Activated T-cell treated with anti-CD3 and anti-CD28 coated beads, Interleukin-2, amount 50 U/mL, for 24 hours (primary cell): ENCODE measurements at places on chromosomes 6 and 20.

GRCh38 chr20:63215101-63216040 lies 560 bp downstream of the YTHDF1 start:
- peak; percentile 38 for DNase-seq

DNA sequence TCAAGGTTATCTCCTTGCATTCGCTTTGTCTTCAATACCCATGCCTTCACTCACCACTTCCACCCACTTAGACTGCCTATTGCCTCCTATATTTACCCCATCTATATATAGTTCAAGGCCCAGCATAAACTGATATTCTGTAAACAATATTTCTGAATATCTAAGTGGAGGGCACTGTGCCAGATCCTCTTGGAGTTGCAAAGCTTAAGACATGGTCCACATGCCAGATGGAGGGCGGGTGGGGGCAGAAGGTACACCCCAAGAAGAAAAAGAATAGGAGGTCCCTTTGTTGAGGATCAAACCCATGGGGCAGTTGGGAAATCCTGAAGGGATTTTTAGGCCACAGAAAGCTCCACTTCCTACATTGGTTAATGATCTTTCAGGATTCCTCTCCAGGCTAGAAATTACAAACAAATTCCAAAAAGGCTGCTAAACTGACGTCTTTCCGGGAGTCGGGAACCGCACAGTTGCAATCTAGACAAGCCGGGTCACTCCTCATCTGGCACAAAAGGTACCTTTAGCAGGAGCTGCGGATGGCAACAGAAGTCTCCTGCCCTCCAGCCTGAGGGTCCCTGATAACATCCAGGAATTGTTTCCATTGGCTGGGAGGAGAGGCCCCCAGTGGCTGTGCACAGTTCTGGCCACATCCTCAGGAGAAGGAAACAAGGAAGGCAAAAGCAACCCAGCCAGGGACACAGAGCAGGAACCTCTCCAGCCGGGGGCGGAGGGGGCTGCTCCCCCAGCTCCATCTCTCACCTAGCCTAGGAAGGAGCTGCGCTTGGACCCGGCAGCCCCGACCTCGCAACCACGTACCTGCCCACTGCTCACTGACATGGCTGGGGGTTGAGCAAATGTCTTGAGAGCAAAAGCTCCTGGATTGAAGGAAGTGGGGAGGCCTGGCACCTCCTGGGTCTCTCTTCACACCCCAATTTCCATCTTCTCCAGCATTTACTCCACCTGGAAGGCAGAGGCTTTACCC lies 5.9 kb upstream of the LPIN3 start:
- DNase-seq: no peak

DNA sequence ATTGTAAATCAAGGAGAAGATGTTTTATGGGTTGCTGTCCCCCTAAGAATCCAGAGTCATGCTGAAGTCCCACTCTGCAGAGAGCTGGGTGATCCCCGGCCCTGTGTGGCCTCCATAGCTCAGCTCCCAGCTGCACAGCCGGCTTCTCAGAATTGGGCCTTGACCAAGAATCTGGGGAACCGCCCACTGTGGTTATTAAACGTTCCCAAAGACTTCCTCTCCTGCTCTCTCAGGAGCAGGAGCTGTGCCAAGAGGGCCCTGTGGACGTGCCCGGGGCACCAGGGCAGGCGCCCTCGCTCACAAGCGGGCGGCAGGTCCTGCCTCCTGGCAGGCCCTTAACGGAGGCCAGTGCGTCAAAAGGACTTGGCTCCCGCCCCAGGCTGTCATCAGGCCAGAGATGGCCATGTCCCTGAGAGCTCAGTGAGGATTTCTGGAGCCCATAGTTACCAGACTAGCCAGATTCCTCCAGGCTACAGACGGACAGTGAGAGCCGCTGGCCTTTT lies 30.4 kb downstream of the ZC3H12D start:
- no peak for DNase-seq

- DNase-seq: no peak
Measured at GRCh38 chr6:2806644-2807043, 35.0 kb downstream of the SERPINB1 start.

DNA sequence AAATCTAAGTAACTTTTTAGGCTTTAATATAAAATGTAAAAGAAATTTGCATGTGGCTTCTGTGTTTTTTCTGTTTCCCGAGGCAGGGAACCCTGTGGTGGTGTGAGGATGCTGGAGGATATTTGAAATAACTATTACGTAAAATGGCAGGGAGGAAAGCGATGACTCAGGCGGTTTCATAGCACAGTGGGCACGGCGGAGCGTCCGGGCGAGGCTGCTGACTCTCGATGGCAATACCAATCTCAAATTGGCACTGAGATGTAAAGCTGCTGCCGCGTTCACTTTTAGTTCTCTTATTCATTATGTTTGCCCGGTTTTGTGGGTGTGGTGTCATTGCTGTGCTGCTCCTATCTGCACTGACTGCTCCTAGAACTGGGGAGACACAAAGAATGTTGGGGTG lies 254.3 kb downstream of the THBS2 start:
- no peak for DNase-seq

DNA sequence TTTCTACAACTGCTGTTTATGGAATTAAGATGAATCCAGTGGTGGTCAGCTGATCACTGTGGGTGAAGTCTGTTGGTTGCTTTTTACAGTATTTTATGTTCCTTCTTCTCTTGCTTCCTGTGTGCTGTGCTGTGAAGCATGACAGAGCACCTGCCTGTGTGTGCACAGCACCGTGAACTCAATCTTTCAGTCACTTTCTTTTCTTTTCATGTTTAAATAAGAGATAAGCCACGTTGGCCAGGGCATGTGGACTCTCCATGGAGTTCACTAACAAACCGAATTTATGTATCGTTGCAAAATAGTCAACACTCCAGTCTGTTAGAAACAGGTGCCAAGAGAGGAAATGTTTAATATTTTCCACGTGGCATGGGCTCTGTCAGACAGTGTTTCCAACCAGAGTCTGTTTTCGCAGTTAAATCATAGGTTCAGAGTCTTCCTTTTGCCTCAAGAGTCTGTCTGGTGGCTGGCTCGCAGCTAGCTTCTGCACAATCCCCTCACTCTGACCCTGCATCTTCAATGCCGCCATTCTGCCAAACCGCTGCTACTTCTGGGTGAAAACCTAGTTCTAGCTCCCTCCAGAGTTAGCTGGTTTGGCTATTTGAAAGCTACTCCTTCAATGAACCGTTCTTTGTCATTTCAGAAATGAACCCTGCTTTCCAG lies 73.2 kb downstream of the QRSL1 start:
- DNase-seq: no peak

GRCh38 chr20:4666001-4666479 lies 55.7 kb upstream of the PRND start:
- peak; percentile 49 for DNase-seq

GRCh38 chr6:73177221-73177944 lies 47.9 kb downstream of the KHDC1L start:
- no peak for DNase-seq

DNA sequence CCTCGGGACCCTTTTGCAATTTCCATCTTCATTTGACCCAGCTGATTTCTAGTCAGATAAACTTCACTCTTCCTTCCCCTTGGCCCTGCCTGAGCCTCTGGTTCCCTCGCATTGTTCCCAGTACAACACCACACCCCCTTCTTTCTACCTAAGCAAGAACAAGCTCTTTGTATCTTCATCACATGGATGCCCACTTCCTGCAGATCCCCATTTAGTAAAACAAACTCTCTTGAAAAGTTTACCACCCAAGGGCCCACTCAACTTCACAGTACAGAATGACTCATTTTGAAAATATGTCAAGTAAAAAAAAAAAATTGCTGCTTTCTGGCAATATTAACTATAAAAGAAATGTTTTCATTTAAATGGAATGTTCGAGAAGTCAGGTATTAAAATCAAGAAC lies 5.2 kb downstream of the FAXC start:
- no peak for DNase-seq

- no peak for DNase-seq
Measured at GRCh38 chr6:2026133-2026532, 219.3 kb downstream of the GMDS start.

GRCh38 chr6:134345789-134346188 lies 27.9 kb upstream of the SGK1 start:
- no peak for DNase-seq

GRCh38 chr6:80001337-80001736 lies 3.1 kb upstream of the TTK start:
- DNase-seq: no peak

DNA sequence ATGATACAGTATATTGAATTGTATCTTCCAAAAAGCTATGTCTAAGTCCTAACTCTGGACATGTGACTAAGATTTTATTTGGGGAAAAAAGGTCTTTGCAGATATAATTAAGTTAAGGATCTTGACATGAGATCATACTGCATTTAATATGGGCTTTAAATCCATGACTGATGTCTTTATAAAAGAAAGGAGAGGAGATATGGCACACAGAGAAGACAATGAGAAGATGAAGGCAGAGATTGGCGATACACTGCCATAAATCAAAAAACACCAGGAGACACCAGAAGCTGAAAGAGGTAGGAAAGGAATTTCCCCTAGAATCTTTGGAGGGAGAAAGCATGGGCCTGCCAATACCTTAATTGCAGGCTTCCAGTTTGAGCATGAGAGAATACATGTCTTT lies 1450.2 kb downstream of the HACE1 start:
- no peak for DNase-seq

GRCh38 chr20:32029561-32029960 lies 19.3 kb downstream of the CCM2L start:
- DNase-seq: no peak

DNA sequence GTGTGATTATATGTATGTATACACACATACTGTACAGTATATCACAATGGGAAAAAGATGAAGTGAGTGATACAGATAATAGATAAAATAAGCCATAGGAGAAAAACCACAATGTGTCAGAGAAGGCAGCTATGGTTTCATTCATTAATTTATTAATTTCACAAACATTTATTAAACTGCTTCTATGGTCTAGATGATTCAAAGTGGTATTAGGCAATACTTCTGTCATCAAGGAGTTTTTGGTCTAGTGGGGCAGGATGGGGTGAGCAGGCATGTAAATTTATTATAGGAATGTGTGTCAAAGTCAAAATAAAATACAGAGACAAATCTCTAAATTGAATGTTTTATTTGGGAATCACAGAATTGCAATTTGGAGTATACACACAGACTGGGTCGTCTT lies 65.2 kb upstream of the ANKEF1 start:
- no peak for DNase-seq

GRCh38 chr6:4655196-4656025 lies 120.8 kb upstream of the CDYL start:
- no peak for DNase-seq
